ENCODE measurements at places on chromosomes 5 and 9.

- no peak for DNase-seq
These were observed 439.6 kb downstream of the CSNK1G3 start for GRCh38 chr5:123951582-123951977.

DNA sequence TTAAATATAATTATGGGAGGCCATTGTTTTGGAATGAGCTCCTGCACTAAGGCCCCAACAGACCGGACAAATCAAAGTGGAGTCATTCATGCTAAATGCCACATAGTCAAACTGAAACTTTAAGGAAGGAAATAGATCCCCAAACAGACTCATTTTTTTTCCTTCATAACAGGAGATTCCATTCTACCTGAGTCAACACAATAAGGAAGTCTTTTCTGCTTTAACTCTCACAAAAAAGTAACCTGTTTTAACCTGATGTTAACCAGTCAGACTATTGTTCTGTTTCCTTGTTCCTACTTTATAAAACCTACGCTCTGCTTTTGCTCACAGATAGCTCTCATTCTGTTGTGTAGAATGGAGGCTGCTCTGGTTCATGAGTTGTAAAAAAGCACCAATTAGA lies 234.9 kb downstream of the YTHDC2 start:
- DNase-seq, result no peak

- DNase-seq, result peak; percentile 86
These were observed 24.6 kb downstream of the RFK start for GRCh38 chr9:76369583-76369982.

- DNase-seq, result no peak
These were observed 648.5 kb downstream of the RAB3C start for GRCh38 chr5:59231221-59231931.

- no peak for DNase-seq
These were observed 590.9 kb downstream of the PRELID2 start for GRCh38 chr5:145244251-145244650.

GRCh38 chr5:142969186-142969585 lies 199.0 kb downstream of the ARHGAP26 start:
- DNase-seq, result peak; percentile 36

DNA sequence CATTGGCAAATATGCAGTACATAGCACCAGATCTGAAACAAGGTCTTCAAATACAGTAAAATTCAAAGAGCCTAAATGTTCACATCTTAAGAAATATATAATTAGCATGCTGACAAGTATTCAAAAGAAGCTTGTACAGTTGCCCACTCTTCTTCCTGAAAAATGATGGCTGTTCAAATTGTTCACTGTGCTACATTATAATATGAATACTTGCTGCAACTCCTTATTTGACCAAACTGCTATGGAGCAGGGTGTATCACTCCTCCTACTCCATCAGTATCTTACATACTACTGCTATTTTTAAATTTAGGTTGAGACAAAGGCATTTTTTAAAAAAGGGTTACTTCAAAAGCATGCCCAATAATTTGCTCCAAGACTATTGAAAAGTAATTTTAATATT lies 39.3 kb downstream of the RNF145 start:
- no peak for DNase-seq

DNA sequence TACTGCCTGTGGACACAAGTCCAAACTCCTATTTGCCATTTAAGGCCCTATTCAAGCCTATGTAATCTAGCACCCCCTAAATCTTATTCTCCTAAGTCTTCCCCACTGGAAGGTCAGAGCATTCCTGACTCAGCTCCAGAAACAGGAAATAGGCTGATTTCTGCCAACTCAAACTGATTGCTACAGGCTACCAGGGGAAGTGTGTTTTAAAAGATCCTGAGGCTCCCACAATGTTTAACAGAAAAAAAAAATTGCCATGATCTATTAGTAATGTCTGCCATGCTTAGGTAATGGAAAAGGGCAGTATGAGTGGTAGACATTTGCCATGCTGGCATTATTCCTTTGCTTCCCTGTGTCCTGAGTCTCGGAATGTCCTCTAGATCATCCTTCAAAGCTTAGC lies 65.8 kb upstream of the BRINP1 start:
- no peak for DNase-seq

- no peak for DNase-seq
These were observed 18.1 kb upstream of the SSBP2 start for GRCh38 chr5:81768935-81769452.

GRCh38 chr5:68267066-68267465 lies 51.5 kb downstream of the PIK3R1 start:
- DNase-seq, result no peak

- no peak for DNase-seq
These were observed 2.6 kb downstream of the CLTB start for GRCh38 chr5:176413709-176414191.

GRCh38 chr9:36213387-36213786 lies 22.7 kb downstream of the CLTA start:
- DNase-seq, result no peak

DNA sequence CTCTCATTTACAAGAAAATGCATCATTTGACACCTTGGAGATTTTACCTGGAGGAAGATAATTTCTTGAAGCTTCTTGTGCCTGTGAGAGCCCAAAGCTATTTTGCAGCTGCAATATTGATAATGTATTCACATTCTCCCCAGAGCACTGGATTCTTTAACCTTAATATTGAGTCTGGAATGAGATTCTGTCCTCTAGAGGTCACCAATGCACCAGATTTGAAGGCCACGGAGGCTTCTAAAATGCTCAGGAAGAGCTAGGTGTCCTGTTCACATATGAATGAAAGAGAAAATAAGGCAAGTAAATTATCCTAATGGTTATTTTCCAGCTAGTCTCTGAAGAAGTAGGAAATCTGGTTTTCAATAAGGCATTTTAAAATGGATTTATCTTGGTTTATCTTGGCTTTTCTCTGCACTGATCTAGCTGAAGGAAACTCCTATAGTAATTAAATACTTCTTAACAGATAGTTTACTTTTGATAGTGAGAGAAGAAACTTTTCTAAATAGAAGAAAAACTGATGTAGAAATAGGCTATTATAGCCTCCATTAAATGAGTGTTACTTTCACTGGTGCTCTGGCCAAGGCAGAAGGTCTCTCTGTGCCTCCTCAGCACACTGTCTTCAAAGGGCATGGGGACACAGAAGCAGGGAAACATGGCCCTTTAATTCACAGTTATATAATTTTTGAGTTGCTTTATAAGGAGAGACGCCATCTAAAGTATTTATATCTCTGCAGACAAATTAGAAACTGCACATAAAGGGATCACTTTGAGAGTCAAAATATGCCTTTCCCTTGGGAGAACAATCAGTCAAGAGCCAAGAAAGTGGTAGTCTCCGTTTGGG lies 297.0 kb upstream of the ACTBL2 start:
- DNase-seq, result peak; percentile 50

DNA sequence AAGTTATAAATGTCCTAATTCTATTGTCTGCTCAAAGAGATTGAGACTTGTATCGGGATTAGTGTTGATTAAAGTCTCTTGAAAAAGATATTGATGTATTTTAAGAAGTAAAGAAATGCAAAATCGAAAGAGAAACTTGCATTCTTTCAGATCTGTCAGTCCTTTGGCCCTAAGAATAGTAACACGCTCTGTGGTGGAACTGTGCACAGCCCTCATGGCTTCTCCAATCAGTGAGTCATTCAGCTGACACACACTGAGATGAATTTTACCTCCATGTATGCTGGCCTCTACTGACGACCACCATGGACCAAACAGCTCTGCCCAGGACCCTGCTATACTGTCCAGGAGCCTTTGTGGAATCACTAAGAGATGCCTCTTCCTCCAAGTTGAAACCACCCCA lies 232.4 kb downstream of the ESM1 start:
- DNase-seq, result no peak

- no peak for DNase-seq
These were observed 179.5 kb downstream of the YTHDC2 start for GRCh38 chr5:113692891-113693457.

DNA sequence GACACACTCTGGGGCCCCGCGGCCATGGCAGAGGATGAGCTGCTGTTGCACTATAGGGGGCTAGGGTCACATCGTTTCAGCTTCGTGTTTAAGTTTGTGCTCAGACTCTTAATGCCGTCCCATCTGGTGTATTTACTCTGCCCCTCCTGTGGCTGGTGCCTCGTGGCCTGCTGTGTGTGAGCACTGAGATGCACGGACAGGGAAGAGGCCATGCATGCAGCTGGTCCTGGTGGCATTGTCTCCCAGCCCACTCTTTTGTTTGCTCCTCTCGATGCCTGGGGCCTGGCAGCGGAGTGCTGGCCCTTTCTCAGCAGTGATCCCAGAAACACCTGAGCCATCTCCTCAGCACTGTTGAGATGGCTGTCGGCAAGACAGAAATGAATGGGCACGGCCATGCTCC lies 30.0 kb upstream of the PHF2 start:
- no peak for DNase-seq

- no peak for DNase-seq
These were observed 88.6 kb downstream of the JAK2 start for GRCh38 chr9:5073701-5074100.

DNA sequence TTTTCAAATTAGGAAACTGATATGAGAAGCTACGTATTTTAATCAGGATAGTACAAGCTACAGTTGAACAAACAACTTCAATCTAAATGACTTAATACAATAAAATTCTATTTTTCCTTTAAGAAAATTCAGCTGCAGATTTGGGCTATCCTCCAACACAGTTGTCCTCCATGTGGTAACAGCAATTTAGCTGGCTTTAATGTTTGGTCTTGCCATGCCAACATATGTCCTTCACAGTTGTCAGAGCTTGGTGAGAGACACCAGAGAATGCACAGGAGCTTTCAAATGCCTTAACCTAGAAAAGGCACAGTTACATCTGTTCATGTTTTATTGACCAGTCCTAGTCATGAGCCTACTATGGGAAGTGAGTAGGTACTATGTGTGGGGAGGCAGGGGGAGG lies 10.8 kb downstream of the FAM174A start:
- DNase-seq, result no peak

All from NCI-H2171 treated with DMSO at 0.1 percent for 48 hours (cell line).